CD4-positive, CD25-positive, alpha-beta regulatory T cell (primary cell): ENCODE measurements at places on chromosomes 16 and 17. TPM values are rescaled to one million over a fixed set of nuclear protein-coding genes. Genes with fewer than 3 reads are reported as not detected.

GRCh38 chr17:43976963-43977837 lies 23.5 kb upstream of the PYY start:
- H3K4me3 ChIP-seq = no peak overlapping the region
- H3K27ac ChIP-seq = no peak overlapping the region
- no peaks in the 10 kb centered on the region for H3K4me1 ChIP-seq
- DNase-seq = no peak
- H3K36me3 ChIP-seq = no peaks in the 10 kb centered on the region
- H3K27me3 ChIP-seq = peaks cover 6% of the 10 kb centered on the region

DNA sequence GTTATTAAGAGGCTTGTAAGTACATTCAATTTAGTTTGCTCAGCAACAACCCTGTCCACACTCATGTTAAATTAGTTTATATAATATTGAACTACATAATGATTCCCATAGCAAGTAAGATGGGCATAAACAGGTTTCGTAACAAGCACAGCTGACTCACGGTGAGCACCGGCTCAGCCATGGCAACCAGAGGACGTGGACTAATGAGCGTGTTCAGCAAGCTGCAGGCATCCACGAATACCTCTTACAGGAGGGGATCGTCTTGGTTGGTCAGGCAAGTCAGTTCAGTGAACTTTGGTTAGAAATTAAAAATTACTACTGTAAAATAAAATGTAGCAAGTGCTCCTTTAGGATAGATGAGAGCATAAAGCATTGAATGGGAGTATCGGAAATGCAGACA lies 58.4 kb downstream of the ELAC2 start:
- no peak overlapping the region for H3K27ac ChIP-seq
- no peak overlapping the region for H3K4me3 ChIP-seq
- no peaks in the 10 kb centered on the region for H3K4me1 ChIP-seq
- no peaks in the 10 kb centered on the region for H3K27me3 ChIP-seq
- no peaks in the 10 kb centered on the region for H3K36me3 ChIP-seq

- H3K4me1 ChIP-seq = no peaks in the 10 kb centered on the region
- H3K27me3 ChIP-seq = no peaks in the 10 kb centered on the region
- no peaks in the 10 kb centered on the region for H3K36me3 ChIP-seq
- no peak overlapping the region for H3K27ac ChIP-seq
- no peak for DNase-seq
These were observed 77.1 kb downstream of the MRM3 start for GRCh38 chr17:859061-859823.

- H3K27me3 ChIP-seq = no peaks in the 10 kb centered on the region
- no peak for DNase-seq
- H3K4me3 ChIP-seq = no peak overlapping the region
- no peaks in the 10 kb centered on the region for H3K4me1 ChIP-seq
These were observed 24.0 kb downstream of the LLGL2 start for GRCh38 chr17:75549246-75550138.

Gene ZKSCAN2
- 1.9 TPM for polyA plus RNA-seq

DNA sequence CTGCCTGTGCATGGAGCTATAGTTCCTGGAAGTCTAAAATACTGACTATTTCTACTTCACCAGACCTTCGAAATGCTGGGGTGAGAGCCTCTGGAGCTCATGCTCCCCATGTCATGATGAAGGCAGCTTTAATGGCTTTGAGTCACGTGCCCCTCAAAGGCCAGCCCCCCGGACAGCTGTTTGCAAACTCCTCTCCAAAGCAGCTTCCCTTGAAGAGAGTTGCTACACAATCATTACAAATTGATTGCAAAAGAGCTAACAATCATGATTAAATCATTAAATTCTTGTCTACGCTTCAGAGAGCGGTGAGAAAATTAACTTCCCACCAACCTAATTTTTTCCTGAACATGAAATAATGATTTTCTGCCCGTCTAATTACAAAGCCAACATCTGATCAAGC lies 134.8 kb upstream of the IRX6 start:
- DNase-seq = no peak
- no peaks in the 10 kb centered on the region for H3K36me3 ChIP-seq
- no peaks in the 10 kb centered on the region for H3K27me3 ChIP-seq
- no peaks in the 10 kb centered on the region for H3K4me1 ChIP-seq
- H3K27ac ChIP-seq = no peak overlapping the region

DNA sequence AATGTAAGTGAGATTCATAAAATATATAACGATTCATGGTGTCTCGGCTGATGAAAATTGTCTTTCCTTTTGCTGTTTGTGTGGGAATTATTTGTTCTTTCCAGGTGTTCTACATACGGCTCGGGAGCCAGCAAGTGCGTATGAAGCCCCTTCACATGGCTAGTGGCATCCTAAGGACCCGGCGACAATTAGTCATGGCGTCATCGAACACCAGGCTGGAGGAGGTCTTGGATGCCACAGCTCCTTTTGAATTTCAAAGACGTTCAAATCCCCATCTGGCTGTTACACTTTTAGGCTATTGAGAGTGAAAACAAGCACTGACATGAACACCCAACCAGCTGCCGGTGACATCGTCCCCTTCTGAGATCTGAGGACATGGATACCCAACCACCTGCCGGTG lies 397.7 kb upstream of the TNRC6C start:
- no peak overlapping the region for H3K4me3 ChIP-seq
- no peaks in the 10 kb centered on the region for H3K36me3 ChIP-seq
- H3K27ac ChIP-seq = no peak overlapping the region
- H3K27me3 ChIP-seq = no peaks in the 10 kb centered on the region
- H3K4me1 ChIP-seq = no peaks in the 10 kb centered on the region

DNA sequence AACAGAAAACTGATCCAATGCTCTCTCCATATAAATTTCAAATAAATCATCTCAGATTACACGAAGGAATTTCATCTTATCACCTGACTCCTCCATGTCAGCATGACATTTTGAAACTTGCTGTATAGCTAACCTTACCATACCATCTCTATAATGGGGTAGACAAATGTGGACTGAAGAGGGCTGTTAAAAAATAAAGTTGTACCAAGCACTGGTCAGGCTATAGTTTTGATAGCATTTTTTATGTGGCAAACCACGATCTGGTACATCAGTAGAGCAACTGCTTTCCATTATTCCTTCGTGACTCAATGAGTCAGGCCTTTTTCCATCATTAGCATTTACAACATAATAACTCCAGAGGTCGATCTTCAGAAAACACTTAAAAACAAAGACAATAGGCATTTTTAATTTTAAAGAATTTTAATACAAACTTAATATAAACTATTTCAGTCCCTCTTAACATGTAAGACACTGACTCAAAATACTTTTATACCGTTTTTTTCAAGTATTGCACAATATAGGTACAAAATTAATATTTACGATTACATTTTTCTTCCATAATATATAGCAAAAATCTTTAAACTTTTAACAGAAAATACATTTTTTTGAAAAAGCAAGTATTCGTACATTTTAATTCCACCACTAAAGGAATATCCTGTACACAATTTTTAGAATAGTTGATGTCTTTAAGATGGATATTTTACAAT lies 4.2 kb downstream of the TOB1 start:
- H3K27me3 ChIP-seq = no peaks in the 10 kb centered on the region
- peak overlapping the region; percentile 98 for H3K4me3 ChIP-seq
- no peak for DNase-seq

DNA sequence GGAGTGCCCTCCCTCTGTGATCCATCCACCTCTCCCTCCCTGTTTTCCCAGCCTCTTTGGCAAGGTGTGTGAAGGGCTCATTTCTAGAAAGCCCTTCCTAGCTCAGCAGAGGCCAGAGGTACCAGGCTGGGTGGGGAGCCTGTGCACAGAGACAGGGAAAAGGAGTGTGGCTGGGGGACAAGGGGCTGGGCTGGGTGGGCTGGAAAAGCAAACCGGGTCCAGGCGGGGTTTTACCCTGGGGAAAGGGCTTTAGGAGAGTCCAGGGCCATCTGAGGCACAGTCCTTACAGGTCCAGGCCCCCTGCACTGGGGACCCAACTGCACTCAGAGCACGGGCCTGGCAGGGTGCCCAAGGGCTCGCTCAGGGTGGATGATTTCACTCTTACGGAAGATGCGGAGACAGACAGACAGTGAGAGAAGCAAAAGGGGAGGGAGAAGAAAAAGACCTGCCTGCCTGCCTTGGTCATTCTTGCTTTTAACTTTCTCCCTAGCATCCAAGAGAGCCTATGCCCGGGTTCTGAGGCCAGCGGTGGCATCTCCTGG lies 7.0 kb downstream of the CRHR1 start:
- no peak for DNase-seq
- no peak overlapping the region for H3K27ac ChIP-seq
- H3K4me1 ChIP-seq = no peaks in the 10 kb centered on the region
- no peaks in the 10 kb centered on the region for H3K36me3 ChIP-seq
